Fibroblast of villous mesenchyme (primary cell): ENCODE measurements at places on chromosomes 1 and 21.
A peak's percentile ranks its signal among the peaks of the same experiment; 100 is the strongest.

DNA sequence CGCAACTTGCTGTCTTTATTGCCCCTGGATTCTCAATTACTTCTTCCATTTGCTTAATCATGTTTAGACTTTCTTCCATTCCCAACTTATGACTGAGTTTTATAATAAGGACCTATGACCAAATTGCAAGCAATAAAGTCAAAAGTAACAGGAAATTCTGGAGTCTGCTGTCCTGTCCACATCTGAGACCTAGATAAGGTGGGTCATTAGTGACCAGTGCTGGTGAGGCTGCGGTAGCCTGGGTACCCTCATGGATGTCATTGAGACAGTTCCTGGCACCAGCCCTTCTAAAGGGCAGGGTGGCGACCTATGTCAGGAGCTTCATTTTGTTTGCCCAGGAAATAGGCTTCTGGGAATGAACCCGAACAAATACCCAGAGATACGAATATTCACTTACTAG lies 30.6 kb upstream of the SSBP3 start:
- no peak for DNase-seq

GRCh38 chr1:245067257-245067656 lies 87.5 kb upstream of the KIF26B start:
- peak; percentile 50 for DNase-seq

- DNase-seq: peak; percentile 64
These were observed 722 bp downstream of the LZIC start for GRCh38 chr1:9942399-9942938.

DNA sequence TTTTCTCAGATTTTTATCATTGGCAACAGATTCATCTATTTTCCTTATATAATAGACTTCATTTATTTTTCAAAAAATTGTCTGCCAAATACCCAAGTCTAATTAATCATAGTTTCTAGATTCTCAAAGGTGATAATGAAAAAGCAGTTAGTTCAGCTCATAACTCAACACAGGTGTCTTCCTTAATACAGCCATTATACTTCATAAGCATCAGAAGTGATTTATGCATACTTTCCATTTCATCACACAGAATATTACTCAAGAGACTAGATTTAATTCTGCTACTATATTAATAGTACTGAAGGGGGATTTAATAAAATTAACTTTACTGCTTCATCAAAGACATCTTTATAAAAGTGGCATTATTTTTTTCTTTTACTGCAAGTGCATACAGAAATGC lies 18.8 kb downstream of the SRSF11 start:
- no peak for DNase-seq

- no peak for DNase-seq
These were observed 213.8 kb upstream of the JUN start for GRCh38 chr1:58997637-58998036.

DNA sequence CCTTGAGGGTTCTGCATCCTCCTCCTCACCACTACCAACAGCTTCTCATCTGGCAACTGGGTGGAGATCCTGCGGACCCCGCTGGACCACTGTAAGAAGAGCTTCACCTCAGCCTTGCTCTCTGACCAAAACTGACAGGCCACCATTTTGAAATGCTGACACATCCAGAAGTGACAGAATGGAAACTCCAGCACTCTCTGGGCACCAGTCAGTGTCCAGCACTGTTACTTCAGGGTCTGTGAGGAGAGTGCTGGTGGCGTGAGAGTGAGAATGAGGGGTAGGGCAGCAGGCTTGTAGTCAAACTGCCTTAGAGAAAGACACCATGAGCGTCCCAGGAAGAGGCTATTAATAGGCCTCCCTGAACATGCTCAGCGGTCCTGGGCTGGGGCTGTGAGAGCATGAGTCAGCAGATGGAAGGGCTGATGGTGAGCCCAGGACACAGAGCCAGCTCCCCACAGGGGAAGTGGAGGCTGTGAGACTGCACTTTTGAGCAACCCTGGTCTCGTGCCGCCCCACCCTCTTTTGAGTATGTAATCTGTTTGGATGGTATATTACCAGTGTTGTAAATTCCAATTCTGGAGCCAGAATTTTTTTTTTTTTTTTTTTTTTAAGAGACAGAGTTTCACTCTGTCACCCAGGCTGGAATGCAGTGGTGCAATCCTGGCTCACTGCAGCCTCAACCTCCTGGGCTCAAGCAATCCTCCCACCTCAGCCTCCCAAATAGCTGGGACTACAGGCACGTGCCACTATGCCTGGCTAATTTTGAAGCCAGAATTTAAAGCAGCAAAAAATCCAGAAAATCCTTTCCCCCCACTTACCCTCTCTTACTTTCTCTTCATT lies 34.4 kb upstream of the SLC30A1 start:
- peak; percentile 95 for DNase-seq

GRCh38 chr1:206048582-206048981 lies 4.4 kb upstream of the RHEX start:
- DNase-seq: no peak

- DNase-seq: no peak
These were observed 1.0 kb upstream of the PRMT2 start for GRCh38 chr21:46634427-46634826.

- DNase-seq: no peak
These were observed 1.4 kb downstream of the ZMYM6 start for GRCh38 chr1:35030338-35030737.

- no peak for DNase-seq
These were observed 57.9 kb downstream of the EPRS1 start for GRCh38 chr1:219988387-219988786.

DNA sequence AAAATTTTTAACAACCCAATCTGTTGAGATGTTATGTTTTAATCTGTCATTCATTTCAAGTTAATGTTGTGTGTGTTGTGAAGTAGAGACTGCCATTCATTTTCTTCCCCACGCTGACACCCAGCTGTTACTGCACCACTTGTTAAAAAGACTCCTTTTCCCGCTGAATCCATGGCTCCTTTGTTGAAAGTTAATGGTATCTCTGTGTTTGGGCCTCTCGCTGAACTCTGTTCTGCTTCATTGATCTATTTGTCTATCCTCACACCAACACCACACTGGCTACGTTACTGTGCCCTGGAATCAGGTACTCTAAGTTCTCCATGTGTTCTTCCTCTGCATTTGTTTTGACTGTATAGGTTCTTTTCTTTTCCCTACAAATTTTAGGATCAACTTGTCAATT lies 58.2 kb downstream of the PDE9A start:
- DNase-seq: no peak

- DNase-seq: peak; percentile 37
These were observed 10.0 kb downstream of the GBP5 start for GRCh38 chr1:89262643-89263042.

DNA sequence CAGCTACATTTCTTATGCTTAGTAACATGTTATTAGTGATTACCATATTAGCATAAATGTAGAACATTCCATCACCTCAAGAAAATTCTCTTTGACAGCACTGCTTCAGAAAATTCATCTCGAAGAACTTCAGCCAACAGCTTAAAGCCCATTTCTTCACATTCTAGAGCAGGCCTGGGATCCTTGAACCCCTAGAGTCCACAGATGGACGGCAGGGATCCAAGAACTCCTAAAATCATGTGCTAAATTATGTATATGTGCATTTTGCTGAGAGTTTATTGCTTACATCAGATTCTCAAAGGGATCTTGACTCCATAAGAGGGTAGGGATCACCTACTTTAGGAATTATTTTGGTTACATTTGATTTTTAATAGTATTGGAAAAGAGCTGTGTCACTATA lies 76.2 kb upstream of the TEKT2 start:
- no peak for DNase-seq

DNA sequence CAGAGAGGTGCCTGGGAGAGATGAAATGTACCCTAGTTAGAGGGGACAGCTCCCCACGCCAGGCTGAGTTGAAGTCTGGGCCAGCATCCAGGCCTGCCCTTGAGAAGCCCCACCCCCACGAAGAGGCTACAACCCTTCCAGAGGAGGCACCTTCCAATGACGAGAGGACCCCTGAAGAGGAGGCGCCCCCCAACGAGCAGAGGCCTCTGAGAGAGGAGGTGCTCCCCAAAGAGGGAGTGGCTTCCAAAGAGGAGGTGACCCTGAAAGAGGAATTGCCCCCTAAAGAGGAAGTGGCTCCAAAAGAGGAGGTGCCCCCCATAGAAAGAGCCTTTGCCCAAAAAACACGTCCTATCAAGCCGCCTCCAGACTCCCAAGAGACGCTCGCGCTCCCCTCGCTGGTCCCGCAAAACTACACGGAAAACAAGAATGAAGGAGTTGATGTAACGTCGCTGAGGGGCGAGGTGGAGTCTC lies 3.1 kb downstream of the EVA1B start:
- no peak for DNase-seq

- no peak for DNase-seq
These were observed 4.8 kb upstream of the TDRD10 start for GRCh38 chr1:154497026-154497806.

GRCh38 chr1:236144446-236145150 lies 2.3 kb downstream of the GPR137B start:
- peak; percentile 36 for DNase-seq

DNA sequence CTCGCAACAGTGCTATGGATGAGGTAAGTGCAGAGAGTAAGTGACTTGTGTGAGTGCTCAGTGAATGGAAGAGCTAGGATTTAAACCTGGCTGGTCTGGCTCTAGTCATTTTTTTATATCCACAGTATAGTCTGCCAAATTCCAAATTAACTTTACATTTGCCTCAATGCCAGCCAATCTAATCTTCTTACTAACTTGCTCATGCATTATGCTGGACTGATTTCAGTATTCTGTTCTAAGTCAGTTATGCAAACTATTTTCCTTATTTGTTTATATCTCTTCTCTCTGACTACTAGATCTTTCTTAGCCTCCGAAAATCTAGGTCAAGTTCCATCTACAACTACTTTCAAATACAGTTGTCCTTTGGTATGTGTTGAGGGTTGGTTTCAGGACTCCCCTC lies 133.3 kb downstream of the XPR1 start:
- peak; percentile 13 for DNase-seq

GRCh38 chr1:166379447-166379846 lies 212.6 kb upstream of the FAM78B start:
- DNase-seq: peak; percentile 44

- DNase-seq: peak; percentile 63
These were observed 356.9 kb downstream of the SIPA1L2 start for GRCh38 chr1:232273011-232273410.

- no peak for DNase-seq
These were observed 52.1 kb downstream of the CNST start for GRCh38 chr1:246618240-246618808.

DNA sequence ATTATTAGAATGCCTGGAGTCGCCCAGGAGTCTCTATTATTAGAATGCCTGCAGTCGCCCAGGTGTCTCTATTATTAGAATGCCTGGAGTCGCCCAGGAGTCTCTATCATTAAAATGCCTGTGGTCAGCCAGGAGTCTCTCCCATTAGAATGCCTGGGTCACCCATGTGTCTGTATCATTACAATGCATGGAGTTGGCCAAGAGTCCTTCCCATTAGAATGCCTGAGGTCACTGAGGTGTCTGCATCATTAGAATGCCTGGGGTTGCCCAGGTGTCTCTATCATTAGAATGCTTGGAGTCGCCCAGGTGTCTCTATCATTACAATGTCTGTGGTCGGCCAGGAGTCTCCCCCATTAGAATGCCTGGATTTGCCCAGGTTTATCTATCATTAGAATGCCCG lies 66.9 kb downstream of the RNF187 start:
- no peak for DNase-seq

- DNase-seq: no peak
These were observed 86.9 kb downstream of the ADAMTS1 start for GRCh38 chr21:26758083-26758880.

DNA sequence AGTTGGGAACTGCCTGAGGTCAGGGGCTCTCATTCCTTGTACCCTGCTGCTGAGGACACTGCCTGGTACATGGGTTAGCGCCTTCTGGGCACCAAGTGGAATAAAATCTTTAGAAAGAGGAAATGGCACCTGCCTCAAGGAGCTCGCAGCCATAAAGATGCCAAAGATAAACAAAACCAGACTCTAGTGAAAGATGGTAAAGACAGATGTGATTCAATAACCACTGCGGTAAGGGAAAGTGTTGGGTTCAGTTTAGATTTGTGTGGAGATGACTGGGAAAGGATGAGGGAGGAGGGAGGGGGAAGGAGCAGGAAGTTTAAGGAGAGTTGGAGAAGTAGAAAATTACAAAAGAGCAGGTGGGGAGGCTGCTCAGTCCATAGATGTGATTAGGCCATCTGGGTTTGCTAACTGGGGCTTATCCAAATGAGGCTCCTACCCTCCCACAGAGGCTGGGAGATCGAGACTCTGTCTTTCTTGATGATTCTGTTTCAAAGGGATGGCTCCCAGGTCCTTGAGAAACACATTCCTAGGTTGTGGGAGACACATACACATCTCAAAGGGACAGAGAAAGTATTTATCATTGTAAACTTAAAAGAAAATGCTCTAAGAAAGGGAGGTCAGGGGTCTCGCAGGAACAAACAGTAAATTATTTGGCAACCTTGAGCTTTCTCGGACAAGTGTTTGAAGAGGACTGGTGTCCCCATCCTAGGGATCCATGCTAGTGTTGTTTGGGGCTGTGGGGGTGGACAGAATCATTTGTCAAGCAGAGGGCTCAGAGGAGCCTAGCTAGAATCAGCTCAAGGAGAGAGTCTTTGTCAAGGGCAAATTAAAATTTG lies 65.7 kb upstream of the MORC3 start:
- no peak for DNase-seq

DNA sequence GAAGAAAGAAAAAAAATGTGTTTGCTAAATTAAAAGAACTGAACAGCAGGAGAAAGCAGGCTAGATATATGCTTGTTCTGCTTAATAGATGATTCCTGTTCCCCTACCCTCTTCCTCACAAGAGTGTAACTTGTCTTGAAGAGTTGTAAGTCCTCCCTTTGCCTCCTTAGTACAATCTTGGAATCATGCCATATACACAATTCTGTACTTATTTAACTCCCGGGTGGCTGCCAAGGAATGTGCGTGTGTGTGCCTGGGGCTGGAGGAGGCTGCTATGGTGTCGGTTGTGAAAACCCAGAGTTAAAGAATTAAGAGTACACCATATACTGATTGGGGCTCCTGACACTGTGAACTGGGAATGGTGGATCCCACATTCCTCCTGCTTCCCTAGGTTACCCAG lies 194.2 kb downstream of the SIPA1L2 start:
- peak; percentile 64 for DNase-seq

DNA sequence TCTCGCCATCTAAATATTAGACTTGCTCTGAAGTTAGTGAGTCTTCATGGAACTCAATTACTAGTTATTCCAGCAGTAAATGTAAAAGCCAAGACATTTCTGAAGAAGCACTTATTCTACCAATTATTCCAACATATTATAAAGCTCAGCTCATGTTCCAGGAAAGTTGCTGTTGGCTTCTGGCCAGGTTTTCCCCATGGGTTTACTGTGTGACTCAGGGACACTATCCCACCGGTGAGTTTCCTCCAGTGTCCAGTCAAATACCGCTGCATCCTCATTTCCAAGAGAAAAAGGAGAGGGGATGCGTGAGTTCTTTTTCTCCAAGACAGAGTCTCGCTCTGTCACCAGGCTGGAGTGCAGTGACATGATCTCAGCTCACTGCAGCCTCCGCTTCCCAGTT lies 9.2 kb upstream of the HHIPL2 start:
- DNase-seq: no peak
